ENCODE measurements at places on chromosomes 1 and 21. TPM values are rescaled to one million over a fixed set of nuclear protein-coding genes. Genes with fewer than 3 reads are reported as not detected.

GRCh38 chr21:41831453-41831831, 47.7 kb downstream of the PRDM15 start:
- H3K4me1 ChIP-seq: peaks cover 2% of the 10 kb centered on the region
- H3K4me3 ChIP-seq: no peak overlapping the region
- no peak overlapping the region for H3K27ac ChIP-seq
- DNase-seq: no peak

DNA sequence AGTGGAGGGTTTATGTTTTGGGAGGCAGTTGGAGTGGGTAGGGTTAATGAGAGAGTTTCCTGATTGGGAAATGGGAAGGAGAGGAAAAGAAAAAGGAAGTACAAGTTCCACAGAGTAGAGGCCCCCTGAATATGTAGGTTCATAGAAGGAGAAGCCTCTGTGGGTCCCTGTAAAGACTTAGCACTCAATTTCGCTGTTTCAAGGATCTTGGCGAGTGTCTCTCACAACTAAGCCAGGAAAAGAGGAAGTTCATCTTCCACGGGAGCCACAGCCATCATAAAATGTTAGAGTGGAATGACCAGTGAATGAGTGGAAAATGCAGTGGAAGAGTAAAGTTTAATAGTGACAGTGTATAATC, 17.4 kb upstream of the DPYD start:
- peak overlapping the region; percentile 9 for H3K27ac ChIP-seq
- peaks cover 66% of the 10 kb centered on the region for H3K4me1 ChIP-seq
- peaks cover 7% of the 10 kb centered on the region for H3K27me3 ChIP-seq
- H3K4me3 ChIP-seq: no peak overlapping the region

DNA sequence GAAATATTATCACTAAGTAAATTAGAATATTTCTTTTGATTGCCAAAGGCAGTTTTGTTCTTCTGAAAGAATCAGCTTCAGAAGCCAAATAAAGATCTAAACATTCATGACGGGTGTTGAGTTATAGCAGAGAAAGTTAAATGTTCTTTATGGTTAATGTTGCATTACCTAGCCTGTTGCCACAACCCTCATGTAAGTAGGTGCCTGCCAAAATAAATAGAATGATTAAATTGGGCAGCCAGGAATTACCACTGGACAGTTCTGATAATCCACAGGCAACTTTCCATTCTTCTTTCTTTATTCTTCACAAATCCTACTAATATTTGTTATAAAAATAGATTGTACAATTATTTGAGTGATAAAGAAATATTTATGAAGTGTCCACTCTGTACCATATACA, 217.9 kb upstream of the NRIP1 start:
- H3K36me3 ChIP-seq: no peaks in the 10 kb centered on the region
- no peak for DNase-seq
- no peaks in the 10 kb centered on the region for H3K4me1 ChIP-seq
- no peak overlapping the region for H3K4me3 ChIP-seq

Gene SERTAD4
- not detected for total RNA-seq

Gene PDZK1IP1
- total RNA-seq: not detected

- H3K4me1 ChIP-seq: peaks cover 44% of the 10 kb centered on the region
- no peak overlapping the region for H3K27ac ChIP-seq
- no peaks in the 10 kb centered on the region for H3K27me3 ChIP-seq
- no peak for DNase-seq
- no peaks in the 10 kb centered on the region for H3K36me3 ChIP-seq
These were observed 2.3 kb downstream of the MTMR11 start for GRCh38 chr1:149934356-149934755.

GRCh38 chr1:224507771-224508523, 73.3 kb upstream of the WDR26 start:
- H3K36me3 ChIP-seq: no peaks in the 10 kb centered on the region
- H3K4me3 ChIP-seq: no peak overlapping the region
- H3K27ac ChIP-seq: no peak overlapping the region

GRCh38 chr21:26954662-26955121, 12.2 kb downstream of the ADAMTS5 start:
- DNase-seq: no peak
- H3K4me1 ChIP-seq: no peaks in the 10 kb centered on the region
- H3K4me3 ChIP-seq: no peak overlapping the region
- no peaks in the 10 kb centered on the region for H3K27me3 ChIP-seq
- no peak overlapping the region for H3K27ac ChIP-seq

Data from activated CD8-positive, alpha-beta T cell treated with anti-CD3 and anti-CD28 coated beads, Interleukin-2, amount 10 ng/mL, durations not matched to agents 7 days and 5 days (primary cell).